Urinary bladder (tissue), 4 donors: ENCODE measurements at places on chromosomes 6 and 20. TPM values are rescaled to one million over a fixed set of nuclear protein-coding genes. Genes with fewer than 3 reads are reported as not detected.
A peak's percentile ranks its signal among the peaks of the same experiment; 100 is the strongest.

- DNase-seq: no peak
Observed at GRCh38 chr6:116111552-116112528, 11.2 kb downstream of the NT5DC1 start.

Gene GRM4
- total RNA-seq: 0.11 TPM

Gene PLN
- 178 TPM for total RNA-seq

DNA sequence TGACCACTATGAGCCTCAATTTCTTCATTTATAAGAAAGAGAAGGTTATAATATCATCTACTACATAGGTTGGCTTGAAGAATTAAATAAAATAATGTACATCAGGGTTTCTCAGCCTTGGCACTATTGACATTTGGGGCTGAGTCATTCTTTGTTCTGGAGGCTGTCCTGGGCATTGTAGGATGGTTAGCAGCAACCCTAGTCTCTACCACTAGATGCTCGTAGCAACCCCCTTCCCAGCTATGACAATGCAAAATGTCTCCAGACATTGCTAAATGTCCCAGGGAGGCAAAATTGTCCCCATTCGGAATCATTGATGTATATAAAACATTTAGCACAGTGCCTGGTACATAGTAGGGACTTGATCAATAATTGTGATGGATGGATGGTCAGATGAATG, 152.1 kb downstream of the KHDC1L start:
- DNase-seq: no peak

- no peak for DNase-seq
Observed at GRCh38 chr6:111941686-111942330, 68.6 kb upstream of the FYN start.

GRCh38 chr6:149876241-149876933, 12.2 kb upstream of the LRP11 start:
- no peak for DNase-seq

Gene CCDC170
- 4.7 TPM for total RNA-seq

DNA sequence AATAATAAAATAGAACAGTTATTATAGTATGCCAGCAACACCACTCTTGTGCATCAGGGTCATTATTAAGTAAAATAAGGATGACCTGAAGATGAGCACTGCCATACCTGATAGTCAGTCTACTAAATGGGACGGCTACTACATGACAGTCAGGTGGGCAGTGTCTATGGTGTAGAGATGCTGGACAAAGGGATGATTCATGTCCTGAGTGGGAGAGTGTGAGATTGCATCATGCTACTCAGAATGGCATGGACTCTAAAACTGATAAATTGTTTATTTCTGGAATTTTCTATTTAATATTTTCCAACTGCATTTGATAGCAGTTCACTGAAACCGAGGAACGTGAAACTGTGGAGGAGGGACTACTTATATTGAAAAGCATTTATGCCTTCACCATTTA, 38.8 kb downstream of the SNX9 start:
- no peak for DNase-seq

- no peak for DNase-seq
Observed at GRCh38 chr6:54284161-54284860, 23.9 kb upstream of the TINAG start.

DNA sequence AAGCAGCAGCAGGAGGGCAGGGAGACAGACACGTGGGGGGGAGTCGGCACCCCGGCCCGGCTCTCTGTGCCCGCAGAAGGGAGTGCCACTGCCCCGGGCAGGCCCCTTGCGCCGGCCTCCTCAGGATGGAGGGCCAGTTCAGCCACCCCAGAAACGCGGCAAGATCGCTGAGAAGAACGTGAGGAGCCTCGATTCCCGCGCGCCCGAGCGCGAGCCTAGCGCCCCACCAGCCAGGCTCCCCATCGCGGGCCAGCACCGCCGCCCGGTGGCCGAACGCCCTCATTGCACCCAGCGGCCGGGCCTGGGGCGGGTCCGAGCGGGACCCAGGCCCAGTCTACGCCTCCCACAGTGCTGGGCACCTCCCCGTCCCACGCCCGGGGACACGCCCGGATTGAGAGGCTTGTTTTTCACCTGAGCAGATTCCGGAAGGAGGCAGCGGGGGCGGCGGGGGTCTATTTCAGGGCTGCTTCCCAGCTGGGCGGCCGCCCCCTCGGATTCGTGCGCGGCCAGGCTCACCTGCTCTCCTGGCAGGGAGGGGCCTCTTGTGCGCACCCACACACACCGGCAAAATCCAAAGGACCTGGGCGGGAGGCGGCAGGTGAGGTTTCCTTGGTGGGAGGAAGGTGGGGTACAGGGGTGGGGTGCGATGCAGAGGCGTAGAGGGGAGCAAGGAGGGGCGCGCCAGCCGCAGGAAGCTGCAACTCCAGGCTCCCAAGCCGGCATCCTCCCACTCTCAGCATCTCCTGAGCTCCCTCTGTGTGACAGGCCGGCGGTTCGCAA, 9.0 kb upstream of the GRM4 start:
- no peak for DNase-seq

GRCh38 chr6:11434565-11435326, 102.8 kb upstream of the TMEM170B start:
- peak; percentile 42 for DNase-seq

DNA sequence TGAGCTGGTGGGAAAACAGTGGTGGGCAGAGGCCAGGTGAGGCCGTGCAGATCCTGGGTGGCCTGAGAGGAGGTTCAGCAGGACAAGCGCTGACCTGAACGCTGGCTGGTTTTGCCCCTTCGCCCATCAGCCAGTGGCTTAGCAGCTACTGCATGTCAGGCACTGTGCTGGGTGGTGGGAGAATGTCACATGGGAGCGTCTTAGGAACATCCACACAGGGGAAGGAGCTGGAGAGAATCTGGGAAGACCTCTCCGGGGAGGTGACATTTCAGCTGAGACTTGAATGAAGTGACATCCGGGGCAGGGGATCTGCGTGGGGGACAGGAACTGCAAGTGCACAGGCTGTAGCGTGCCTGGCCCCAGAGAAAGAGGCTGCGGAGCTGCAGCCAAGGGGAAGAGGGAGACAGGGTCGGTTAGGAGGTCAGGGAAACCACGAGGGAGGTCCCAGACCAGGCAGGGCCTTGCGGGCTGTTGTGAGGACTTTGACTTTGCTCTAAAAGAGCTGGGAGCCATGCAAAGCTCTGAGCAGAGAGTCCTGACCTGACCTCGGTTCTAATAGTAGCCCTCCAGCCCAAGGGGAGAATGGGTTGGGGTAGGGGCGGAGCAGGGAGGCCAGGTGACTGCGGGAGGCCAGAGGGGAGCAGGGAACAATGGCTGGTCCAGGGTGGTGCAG, 156.8 kb upstream of the PTPN1 start:
- no peak for DNase-seq

Gene KHDC1
- total RNA-seq: 2.6 TPM

Gene NKAIN4
- total RNA-seq: 4.0 TPM

DNA sequence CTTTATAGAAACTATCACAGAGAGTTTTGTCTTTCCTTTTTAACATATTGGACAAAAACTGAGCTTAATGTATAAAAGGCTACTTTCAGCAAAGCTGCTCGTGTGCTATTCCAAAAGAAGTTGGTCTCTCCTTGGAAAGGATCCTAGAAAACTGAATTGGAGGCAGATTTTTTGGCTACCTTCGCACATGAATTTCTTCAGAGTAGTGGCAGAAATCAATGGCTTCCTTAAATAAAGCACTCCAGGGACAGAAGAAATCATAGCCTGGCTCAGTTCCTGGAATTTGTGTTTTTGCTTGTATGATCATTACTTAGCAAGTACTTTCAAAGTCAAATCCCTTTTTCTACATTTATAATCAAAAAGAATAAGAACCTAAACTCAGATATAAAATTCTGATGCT, 780.3 kb downstream of the PHF3 start:
- DNase-seq: peak; percentile 36

Gene NNAT
- total RNA-seq: 31.4 TPM

Gene TSBP1
- total RNA-seq: not detected

Gene FAXC
- 19.4 TPM for total RNA-seq

Gene PGK2
- total RNA-seq: not detected

Gene LAMA4
- total RNA-seq: 426 TPM

GRCh38 chr6:1806935-1807334, 197.2 kb downstream of the FOXC1 start:
- DNase-seq: no peak

Gene ENTPD6
- 19.2 TPM for total RNA-seq

GRCh38 chr20:11008444-11009033, 334.7 kb upstream of the JAG1 start:
- DNase-seq: no peak

DNA sequence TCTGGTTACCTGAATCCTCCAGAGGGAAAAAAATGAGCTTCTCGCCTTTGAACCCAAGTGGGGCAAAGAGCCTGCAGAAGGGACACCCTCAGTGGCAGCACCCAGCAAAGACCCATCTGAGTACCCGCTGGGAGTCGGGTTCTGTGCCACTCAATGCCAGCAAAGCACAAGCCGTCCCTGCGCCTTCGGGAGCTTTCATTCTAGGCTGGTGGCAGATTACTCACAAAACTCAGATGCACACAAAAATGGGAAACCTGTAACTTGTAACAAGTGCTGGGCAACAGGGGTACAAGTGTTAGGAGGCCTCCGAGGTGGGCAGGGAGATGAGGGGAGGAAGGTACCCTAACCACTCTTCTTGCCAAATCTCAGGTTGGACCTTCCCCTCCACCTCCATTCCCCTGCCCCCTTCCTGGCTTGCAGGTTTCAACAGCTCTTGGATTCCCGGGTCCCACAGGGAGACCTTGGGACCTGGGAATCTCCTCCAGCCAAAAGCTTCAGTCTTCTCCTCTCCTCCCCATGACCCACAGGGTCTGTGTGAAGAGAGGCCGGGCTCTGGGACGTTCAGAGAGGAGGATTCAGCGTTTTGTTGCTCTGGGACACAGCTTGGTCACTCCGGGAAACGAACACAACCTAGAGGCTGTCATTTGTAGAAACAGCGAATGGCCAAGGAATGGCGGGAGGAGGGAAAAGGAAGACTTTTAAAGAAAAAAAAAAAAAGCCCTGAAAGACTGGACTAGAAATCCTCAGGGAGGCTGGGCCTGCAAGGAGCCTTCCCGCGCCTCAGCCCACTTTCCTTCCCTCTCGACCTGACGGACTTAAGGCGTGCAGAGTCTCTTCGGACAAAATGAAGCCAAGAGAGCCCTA, 1.2 kb upstream of the PARD6B start:
- DNase-seq: no peak

- DNase-seq: no peak
Observed at GRCh38 chr20:32157611-32158010, 48.1 kb downstream of the TM9SF4 start.

DNA sequence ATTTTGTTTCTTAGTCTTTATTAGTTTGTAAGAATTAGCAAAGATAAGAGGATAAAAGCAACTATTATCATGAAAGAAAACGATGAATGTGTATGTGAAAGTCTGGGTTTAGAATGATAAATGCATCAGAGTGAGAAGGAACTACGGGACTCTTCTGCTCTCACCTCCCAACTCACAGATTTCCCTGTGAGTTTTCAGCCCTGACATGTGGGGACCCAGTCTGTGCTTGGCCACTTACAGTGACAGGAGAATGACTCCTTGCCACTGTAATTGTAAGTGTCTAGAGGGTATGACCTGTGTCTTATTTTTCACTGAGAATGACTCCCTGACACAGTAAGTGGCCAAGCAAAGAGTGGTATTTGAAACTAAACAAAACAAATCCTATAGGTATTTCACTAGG, 2.5 kb downstream of the HLA-DPA1 start:
- no peak for DNase-seq

DNA sequence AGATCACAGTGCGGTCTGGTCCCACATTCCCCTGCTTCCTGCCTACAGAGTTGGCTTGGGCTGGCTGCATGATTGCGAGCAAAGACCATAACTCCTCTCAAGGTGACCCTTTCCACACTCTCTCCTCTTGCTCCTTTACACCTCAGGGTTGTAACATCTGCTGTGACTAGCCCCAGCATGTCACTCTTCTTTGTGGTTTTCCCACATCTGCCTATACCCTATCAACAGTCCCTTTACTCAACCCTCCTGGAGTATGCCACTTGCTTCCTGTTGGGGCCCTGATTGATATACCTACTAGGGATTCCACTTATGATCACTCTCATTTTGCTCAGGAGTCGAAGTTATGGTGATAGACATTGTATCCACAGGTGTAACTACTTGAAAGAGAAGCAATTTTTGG, 58.9 kb upstream of the SGK1 start:
- DNase-seq: no peak

Gene NRN1
- 4.5 TPM for total RNA-seq

Gene PAX1
- total RNA-seq: not detected

DNA sequence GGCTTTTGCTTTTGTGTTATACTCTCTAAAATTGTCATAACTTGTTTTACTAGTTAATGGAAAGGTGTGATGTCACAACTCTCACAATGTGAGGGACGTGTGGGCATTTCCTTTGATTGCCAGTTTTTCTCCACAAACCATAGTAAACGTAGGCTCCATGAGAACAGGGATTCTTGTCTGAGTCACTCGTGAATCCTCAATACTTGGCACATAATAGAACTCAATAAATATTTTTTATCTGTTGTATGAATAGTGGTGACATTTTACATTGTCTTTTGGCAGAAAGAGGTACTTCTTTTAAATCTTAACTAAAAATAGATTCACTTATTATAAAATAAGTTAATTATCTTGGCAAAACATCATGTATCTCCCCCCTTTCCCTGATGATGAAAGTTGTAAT, 69.0 kb upstream of the CNKSR3 start:
- no peak for DNase-seq

Gene VTA1
- total RNA-seq: 73.6 TPM

- DNase-seq: no peak
Observed at GRCh38 chr20:20198011-20198410, 145.7 kb downstream of the CFAP61 start.

DNA sequence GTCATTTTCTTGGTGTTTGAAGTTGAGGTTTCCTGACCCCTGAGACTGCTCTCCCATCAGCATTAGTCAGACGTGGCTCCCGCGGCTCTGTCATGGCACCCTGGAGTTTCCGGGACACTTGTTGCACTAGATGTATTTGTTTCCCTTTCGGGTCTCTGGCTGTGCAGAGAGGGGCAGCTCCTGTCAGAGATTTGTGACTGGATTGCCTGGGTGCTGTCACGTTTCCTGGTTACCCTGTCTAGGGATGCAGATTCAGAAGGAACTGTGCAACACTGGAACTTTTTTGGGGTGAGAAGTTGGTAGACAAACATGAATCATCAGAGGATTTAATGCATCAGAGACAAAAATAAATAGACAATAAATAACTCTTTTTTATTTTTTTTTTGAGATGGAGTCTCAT, 431.8 kb upstream of the MAN1A1 start:
- DNase-seq: no peak

- DNase-seq: no peak
Observed at GRCh38 chr6:109092074-109092473, 2.6 kb downstream of the SESN1 start.

Gene SYTL3
- 4.9 TPM for total RNA-seq
